ENCODE measurements at places on chromosomes 5 and 9. TPM values are rescaled to one million over a fixed set of nuclear protein-coding genes. Genes with fewer than 3 reads are reported as not detected.

Gene BTNL8
- total RNA-seq = not detected

Gene CKMT2
- not detected for total RNA-seq

Gene PCDHB9
- not detected for total RNA-seq

GRCh38 chr5:173751266-173751600 lies 134.8 kb upstream of the BOD1 start:
- DNase-seq = no peak

GRCh38 chr5:57432876-57433275 lies 49.7 kb downstream of the ACTBL2 start:
- DNase-seq = no peak

DNA sequence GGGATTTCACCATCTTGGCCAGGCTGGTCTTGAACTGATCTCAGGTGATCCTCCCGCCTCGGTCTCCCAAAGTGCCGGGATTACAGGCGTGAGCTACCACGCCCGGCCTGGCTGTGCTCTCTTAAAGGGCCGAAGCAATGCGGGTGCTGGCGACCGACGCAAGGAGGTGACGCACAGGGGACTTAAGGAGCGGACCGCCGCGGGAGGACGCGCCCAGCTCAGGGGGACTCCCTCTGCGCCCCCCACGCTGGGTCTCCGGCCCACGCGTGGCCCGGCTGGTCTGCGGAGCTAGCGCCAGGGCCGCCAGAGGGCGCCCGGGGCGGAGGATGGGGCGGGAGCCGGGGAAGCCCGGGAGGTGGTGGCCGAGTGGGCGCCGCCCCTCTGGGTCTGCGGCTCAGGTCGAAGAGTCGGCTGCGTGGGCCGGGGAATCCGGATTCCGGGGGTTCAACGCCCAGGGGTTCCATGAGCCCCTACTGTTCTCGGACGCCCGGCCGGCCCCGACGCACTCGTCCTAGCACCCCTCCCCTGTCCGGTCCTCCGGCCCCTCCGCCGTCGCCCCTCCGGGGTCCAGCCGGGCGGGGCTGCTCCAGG lies 502 bp upstream of the CERCAM start:
- peak; percentile 78 for DNase-seq

DNA sequence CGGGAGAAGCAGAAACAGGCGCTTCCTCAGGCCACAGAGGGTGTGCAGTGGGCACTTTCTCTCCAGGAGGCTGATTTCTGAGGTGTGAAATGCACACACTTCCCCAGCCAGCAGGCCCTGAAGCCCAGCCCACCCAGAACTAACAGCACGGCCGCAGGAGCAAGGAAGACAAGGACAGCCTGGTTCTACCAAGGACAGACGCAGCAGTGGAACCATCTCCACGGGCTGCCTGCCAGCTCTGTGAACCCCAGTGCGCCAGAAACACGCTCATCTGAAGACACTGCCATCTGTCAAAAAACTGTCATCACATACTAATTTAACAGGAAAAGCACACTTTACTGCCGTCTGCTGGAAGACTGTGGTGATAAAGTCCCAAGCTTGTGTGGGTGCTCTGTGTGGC lies 40.7 kb downstream of the MAPK9 start:
- no peak for DNase-seq

- no peak for DNase-seq
These were observed 39.2 kb downstream of the TTC1 start for GRCh38 chr5:160048131-160048530.
